ENCODE measurements at places on chromosomes 6 and 20.

- DNase-seq, result no peak
Measured at GRCh38 chr6:116012471-116012949, 48.2 kb downstream of the FRK start.

DNA sequence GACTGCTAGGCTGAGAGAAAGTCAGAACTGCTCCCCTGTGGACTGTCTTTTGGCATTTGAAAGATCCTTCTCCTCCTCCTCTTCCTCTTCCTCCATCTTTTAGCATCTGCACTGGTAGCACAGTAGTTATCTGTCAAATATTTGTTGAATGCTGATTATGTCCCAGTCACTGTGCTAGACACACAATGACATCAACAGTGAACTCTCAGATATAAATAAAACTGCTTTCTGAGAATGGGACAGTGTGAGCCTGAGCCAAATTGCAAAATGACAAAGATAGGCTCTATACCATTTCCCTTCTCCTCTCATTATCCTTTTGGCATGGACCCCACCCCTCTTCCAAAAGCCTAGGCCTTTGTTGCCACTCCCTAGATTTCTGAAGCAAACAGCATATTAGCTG, 27.9 kb upstream of the LRRC1 start:
- DNase-seq, result no peak

- no peak for DNase-seq
Measured at GRCh38 chr20:24257171-24257570, 212.3 kb upstream of the SYNDIG1 start.

GRCh38 chr20:3934624-3935023, 45.4 kb downstream of the PANK2 start:
- peak; percentile 47 for DNase-seq

GRCh38 chr6:73233048-73233447, 7.8 kb upstream of the KHDC1L start:
- DNase-seq, result no peak

DNA sequence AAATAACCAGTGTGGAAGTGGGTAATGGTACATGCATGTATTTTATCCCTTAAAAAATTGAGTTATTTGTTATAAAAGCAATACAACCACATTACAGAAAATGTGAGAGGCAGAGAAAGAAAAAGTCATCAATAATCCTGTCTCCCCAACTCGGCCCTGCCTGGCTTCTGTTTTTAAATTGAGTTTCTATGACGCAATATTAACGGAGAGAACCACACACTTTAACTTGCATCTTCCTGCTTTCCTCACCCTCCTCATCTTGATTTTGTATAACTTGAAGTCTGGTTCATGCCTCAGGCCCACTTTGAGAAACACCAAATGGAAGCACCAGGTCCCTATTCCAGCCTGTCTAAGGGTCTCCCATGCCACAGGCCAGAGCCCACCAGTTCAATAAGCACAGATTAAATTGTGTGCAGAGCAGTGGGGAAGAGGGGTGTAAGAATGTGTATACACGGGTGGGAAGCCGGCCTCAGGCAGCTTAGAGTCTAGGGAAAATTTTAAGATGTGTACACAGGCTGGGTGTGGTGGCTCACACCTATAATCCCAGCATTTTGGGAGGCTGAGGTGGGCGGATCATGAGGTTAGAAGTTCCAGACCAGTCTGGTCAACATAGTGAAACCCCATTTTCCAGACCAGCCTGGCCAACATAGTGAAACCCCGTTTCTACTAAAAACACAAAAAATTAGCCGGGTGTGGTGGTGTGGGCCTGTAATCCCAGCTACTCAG, 15.9 kb downstream of the KCNK5 start:
- no peak for DNase-seq

DNA sequence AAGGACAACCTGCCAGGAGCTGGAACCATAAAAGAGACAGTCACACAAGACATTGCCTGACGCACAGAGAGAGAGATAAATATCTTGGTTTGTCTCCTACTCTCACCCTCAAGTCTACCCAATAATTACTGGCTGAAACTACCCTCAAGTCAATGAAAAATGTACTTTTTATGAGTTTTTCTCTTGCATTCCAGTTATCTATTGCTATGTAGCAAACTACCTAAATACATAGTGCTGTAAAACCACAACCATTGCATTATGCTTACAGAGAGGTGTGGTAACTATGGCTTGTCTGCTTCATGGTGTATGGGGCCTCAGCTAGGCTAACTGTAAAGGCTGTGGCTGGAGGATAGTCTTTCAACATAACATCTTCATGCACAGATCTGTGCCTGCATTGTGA, 247.8 kb downstream of the HAO1 start:
- no peak for DNase-seq

DNA sequence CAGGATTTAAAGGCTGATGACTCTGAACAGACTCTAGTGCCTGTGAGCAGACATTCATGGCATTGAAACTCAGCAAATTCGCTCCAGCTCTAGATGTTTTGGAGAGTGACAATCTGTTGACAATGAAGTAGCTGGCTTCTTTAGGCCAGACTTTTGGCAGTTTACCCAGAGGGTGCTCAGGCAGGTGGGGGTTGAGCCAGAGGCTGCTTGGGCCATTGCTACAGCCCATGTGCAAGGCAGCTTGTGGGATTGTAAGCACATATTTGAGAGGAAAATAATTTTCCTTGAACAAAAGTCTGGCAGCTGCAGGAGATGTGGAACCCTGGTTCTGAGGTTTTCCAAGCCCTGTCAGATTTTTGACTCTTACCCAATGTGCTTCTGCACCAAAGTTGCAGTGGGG, 311.6 kb downstream of the CDC5L start:
- peak; percentile 97 for DNase-seq

DNA sequence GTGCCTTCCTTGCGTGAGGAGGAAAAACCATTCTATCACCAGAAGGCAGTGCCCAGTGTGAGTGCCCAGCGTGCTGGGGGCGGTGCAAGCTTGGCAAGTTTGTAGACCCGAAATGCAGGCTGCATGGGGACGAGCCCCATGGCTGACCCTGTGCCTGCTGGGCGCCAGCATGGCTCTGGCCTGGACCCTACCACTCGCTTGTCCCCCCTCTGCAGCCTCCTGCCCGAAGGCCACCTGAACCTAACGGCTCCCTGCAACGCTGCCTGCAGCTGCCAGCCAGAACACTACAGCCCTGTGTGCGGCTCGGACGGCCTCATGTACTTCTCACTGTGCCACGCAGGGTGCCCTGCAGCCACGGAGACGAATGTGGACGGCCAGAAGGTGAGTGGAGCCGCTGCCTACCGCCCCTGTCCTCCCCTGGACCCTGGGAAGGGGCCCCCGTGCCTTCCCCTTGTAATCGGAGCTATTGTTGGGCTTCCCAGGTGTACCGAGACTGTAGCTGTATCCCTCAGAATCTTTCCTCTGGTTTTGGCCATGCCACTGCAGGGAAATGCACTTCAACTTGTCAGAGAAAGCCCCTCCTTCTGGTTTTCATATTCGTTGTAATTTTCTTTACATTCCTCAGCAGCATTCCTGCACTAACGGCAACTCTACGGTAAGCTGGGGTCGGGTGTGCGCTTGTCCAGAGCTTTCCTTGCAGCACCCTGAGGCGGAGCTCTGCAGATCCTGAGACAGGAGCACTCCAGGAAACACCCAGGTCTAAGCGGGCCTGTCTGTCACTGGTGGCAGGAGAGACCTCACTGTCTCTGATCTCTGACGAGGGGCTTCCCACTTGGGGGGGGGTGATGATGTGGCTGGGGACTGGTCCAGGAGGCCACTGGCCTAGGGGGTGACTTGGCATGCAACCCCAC, 25.5 kb downstream of the SLCO4A1 start:
- DNase-seq, result no peak

- DNase-seq, result peak; percentile 4
Measured at GRCh38 chr6:152499931-152500330, 137.2 kb downstream of the SYNE1 start.

DNA sequence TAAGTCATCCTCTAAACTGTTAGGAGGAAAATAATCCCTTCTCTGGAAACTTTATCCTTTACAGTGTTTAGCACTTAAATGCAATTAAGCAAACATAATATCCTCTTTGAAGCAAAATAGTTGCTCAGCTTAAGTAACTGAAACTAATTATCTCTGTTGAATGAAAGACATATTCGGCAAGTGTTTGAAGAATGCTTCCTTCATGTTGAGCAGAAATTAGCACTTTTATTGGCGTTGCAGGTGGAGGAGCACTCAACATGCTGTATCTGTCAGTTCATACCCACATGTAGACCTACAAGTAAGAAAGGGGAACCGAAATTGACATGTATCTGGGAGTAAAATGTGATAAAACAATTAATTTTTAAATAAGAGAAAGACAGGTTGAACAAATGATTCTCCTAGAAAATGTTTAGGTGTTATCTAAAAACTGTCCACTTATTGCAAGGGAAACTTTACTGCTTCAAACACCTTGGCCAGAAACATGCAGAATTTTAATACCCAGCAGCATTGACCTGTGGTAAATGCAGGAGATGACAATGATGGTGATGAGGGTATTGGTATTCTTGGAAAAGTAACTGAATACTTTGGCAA, 987.0 kb upstream of the MAP3K7 start:
- no peak for DNase-seq

GRCh38 chr6:165766457-165766856, 103.4 kb upstream of the PDE10A start:
- no peak for DNase-seq

All from AG10803 (cell line).